ENCODE measurements at places on chromosomes 16 and 17.

DNA sequence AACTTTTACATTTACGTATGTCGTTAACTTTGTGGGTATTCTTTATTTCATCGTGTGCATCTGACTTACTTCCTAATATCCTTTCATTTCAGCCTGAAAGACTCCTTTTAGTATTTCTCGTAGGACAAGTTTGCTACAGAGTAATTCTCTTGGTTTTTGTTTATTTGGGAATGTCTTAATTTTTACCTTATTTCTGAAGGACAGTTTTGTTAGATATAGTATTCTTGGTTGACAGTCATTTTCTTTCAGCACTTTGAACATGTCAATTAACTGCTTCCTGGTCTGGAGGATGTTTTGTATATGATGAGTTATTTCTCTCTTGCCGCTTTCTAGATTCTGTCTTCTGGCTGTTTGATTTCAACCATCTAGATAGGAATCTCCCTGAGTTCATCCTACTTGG, 109.2 kb upstream of the NACA2 start:
- DNase-seq = peak; percentile 8

DNA sequence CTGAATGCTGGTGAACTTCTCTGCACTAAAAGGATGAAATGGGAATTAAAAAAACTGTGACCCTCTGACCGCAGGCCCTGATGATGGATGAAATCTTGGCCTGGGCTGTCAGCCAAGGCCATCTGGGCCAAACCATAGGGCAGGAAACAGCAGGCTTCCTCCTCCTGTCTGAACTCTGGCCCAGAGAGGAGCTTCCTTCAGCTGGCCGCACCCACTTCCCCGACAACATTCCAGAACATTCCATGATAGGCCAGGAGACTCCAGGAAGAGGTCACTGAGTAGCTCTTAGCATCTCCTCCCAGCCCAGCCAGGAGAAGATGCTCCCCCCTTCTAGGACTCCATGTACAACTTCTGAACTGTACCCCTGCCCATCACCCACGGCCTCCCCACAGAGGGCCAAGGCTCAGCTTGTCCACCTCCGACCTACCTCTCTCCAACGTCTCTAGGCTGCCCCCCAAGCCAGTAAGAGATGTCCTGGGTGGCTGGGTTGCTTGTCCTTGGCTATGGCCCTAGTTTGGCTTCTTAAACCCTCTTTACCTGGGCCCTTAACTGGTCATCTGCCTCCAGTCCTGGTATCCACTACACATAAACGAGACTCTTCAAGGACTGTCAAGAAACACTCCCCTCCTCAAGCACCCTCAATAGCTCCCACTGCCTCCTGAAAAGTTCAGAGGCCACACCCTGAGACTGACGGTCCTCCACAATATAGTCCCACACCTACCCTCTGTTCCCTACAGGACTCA, 1.7 kb downstream of the RPH3AL start:
- no peak for DNase-seq

GRCh38 chr17:45402916-45403315, 29.8 kb downstream of the ARHGAP27 start:
- DNase-seq = no peak

- DNase-seq = no peak
These were observed 18.9 kb downstream of the SLC5A10 start for GRCh38 chr17:18970582-18971480.

DNA sequence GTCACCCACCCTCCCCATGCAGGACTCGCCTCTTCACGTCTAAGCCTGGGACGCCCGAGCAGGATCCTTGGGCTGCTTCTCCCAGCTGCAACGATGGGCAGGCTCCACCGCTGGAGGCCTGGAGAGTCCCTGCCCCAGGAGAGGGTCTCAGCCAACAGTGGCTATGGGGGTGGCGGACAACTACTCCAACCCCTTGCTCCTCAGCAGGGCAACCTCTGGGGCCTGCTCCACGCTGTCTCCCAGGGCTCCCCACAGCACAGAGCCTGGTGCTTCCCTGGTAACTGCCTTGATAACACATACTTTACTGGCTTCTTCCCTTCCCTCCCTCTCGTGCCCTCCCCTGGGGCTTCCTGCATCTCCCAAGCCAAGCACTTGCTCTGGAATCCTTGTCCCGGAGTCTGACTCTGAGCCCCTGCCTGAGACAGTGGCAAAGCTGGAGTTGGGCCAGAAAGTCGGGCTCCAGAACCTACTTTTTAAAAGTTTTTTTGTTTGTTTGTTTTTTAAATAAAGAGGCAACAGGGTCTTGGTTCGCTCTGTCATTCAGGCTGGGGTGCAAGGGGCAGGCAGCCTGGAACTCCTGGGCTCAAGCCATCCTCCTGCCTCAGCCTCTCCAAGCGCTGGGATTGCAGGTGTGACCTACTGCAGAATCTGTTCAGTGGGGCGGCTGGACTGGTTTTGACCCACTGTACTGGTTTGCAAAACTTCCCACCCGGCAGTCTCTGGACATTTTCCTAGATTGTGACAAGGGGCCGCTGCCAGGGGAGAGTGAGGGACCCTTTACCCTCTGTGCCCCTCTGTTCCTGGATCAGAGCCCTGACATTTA, 99.4 kb downstream of the TNFRSF13B start:
- no peak for DNase-seq

DNA sequence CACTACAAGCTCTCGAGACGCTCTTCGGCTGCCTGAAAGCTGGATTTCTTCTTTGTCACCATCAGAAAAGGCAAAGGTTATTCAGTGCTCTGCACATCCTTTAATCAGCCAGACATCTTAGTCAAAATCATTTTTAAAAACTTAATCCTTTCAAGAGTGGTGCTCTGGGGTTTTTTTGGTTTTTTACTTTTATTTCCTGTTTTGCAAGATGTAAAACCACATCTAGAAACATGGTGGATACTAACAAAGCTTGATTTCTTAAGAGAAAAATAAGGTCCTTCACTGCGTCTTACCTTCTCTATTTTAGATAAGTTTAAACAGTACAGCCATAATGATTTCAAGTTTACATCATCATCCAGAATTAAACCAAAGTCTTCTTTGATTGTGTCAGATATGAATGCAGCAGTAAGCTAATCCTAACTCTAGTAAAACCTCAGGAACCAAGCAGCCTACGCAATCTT, 6.3 kb downstream of the ANKRD11 start:
- DNase-seq = no peak

DNA sequence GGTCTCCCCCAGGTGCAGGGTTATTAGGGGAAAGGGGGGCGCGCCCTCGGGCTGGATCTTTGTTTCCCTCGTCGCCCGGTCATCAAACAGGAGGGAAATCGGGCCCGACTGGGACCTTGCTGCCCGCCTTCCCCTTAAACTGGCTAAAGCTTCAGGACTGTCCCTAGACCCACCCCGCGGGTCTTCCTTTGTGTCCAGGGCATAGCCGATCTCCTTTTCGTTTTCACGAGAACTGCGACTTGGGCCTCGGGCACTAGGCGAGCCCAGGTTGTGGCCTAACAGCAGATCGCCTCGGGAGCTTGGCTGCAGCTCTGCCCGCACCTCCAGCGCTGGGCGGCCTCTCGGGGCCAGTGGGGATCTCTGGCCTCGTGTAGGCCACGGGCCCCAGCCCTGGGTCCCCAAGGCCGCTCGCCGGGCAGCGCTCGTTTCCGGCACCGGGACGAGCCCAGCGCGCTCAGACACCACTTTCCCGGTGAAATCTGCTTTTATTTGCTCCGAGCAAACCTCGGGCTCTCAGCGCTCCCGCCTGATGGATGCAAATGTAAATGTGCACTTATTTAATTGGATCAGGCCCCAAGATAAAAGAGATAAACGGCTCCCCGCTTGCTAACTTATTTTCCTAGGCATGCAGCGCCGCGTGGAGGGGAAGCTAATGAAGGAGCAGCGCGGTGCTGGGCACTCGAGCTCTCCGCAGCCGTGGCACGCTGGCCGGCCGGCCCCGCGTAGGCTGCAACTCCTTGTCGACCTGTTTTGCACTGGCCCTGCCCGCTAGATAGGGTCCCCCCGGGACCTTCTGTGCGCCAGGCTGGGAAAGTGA, 7.8 kb downstream of the IRX5 start:
- no peak for DNase-seq

GRCh38 chr17:49557312-49558024, 18.2 kb upstream of the NXPH3 start:
- DNase-seq = peak; percentile 72

GRCh38 chr17:69282002-69282401, 44.9 kb downstream of the ABCA5 start:
- no peak for DNase-seq

GRCh38 chr16:78292086-78292843, 192.8 kb downstream of the WWOX start:
- DNase-seq = no peak

DNA sequence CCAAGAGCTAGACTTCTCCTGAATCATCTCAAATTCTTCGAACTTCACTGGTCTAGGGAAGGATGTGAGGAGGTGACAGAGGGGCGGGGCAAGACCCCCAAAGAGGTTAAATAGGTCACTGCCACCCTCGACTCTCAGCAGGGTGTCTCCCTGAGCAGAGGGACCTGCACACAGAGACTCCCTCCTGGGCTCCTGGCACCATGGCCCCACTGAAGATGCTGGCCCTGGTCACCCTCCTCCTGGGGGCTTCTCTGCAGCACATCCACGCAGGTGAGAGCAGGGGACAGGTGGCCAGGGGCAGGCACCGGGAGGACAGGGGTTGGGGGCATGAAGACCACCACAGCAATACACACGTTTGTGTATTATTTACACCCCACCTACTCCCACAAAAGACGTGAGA, 9.2 kb downstream of the CCL17 start:
- no peak for DNase-seq

GRCh38 chr16:6663668-6664067, 669.0 kb upstream of the RBFOX1 start:
- DNase-seq = no peak

DNA sequence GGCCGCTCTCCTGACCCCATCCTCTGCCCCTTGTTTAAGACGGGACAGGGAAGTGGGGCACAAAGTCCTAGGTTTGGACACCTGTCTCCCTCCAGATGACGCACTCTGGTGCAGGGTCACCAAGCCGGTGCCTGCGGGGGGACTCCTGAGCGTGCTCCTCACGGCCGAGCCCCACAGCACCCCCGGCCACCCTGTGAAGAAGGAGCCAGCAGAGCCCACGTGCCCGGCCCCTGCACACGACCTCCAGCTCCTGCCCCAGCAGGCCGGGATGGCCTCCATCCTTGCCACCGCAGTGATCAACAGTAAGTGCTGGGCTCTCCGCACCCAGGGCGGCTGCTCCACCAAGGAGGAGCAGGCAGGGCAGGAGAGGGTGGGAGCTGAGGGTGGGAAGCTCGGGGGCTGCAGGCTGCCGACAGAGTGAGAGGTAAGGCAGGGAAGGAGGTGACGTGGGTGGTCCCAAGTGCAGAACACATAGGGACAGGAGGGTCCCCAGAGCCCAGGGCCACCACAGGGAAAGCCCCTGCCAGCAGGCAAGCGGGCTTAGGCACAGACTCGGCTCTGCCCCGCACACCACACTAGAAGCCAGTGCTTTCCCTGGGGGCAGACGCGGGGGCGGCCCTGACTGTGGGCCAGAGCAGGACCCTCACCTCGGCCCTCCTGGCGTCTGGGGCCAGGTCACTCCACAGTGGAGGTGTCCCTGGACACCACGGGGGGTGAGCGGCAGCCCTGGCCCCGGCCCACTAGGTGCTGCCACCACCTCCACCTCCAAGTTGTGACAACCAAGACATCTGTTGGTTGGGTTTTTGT, 42.1 kb upstream of the ZC3H18 start:
- DNase-seq = no peak

DNA sequence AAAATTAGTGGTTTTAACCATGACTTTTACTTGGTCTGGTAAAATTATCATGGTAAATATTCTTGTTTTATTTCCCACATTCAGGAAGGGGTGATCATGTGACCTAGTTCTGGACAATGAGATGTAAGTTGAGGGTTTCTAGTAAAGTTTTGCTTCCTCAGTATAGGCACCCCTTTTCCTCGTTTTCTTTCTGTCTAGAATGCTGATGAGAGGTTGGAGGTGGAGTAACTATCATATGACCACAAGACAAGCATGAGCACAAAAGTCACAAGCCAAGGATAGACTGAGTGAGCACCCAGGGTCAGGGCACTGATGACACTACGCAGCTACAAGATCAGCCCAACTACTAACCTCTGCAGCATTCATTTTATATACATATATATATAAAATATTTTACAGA, 53.9 kb downstream of the MYO1D start:
- peak; percentile 48 for DNase-seq

DNA sequence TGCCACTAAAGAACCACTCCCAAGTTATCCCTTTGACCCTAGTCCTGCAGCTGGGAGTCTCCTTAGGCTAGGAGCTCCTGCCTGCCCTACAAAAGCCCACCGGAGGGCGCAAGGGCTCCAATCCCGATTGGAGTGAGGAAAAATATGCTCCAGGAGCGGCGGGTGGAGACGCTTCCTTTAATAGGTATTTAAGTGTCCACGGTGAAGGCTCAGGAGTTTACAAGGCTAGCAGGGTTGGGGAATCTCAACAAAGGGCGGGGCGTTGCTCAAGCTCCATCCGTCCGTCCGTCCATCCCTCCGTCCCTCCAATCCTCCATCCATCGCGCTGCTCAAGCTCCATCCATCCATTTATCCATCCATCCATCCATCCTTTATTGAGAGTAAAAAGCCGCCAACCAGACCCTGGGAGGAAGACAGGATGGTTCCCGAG, 556 bp upstream of the SPNS1 start:
- DNase-seq = peak; percentile 62

DNA sequence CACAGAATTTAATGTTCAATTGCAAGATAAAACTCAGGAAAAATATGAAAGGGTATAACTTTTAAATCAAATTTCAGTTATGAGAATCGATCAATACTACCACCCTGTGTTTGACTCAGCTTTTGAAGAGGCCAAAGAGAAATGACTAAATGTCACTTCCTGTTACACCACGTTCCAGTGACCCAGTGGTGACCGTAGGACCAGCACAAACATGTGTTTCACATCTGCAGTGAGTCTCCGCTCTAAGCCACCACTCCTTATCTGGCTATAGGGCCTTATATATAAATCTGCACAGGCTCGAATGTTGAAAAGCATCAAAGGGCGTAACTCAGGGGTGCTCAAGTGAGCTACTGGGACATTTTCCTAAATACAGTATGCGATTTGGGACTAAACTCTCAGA, 36.1 kb downstream of the CYB5D2 start:
- no peak for DNase-seq

- DNase-seq = no peak
These were observed 32.2 kb downstream of the DHX38 start for GRCh38 chr16:72125635-72126428.

- no peak for DNase-seq
These were observed 78.3 kb upstream of the ASIC2 start for GRCh38 chr17:33371377-33371776.

DNA sequence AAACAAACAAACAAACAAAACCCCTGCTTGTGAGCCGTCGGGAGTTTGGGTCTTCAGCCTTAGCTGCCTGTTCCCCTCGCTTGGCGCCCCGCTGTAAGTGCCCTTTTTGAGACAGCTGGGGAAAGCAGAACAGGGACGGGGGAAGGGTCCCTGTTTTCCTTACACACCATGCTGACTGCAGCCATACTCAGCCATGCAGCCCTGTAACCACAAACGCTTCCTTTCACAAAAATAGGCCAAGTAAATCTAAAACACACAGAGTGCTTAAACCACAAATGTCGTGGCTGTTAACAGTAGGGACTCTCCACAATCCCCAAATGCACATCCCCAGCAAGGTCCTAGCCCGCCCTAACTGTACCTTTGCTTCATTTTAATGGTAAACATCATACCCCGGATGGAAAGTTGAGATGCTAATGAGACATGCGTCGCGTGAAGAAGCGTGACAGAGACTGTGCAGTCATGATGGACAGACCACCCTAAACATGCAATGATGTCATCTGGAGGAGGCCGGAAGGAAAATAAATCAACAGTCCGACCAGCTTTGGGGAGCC, 129.9 kb downstream of the MGAT5B start:
- no peak for DNase-seq

GRCh38 chr16:67993207-67994039, 5.9 kb downstream of the DPEP2 start:
- peak; percentile 95 for DNase-seq

All from OCI-M1 (cell line).